Suppressor macrophage treated with lipopolysaccharide for 4 hours (primary cell): ENCODE measurements at places on chromosomes 5 and 9.
A peak's percentile ranks its signal among the peaks of the same experiment; 100 is the strongest.

GRCh38 chr5:58466939-58467338, 7.1 kb upstream of the PLK2 start:
- DNase-seq, result peak; percentile 75

DNA sequence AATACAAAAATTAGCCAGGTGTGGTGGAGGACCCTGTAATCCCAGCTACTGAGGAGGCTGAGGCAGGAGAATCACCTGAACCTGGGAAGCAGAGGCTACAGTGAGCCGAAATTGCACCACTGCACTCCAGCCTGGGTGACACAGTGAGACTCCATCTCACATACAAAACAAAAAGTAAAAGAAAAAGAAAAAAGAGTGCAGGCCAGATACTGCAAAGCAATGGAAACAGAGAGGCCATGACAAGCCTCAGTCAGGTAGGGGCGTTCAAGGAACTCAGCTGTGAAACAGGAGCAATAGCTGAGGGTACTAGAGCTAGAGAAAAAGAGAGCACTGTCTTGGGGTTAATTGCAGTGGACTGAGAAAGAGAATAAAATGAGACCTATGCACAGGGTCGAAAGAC, 56.2 kb downstream of the TIMD4 start:
- DNase-seq, result no peak

- no peak for DNase-seq
These were observed 8.2 kb upstream of the RALGDS start for GRCh38 chr9:133129001-133129795.

GRCh38 chr9:93166699-93167098, 17.2 kb upstream of the WNK2 start:
- no peak for DNase-seq

- DNase-seq, result no peak
These were observed 14.7 kb upstream of the ANKRD34B start for GRCh38 chr5:80584770-80585169.

DNA sequence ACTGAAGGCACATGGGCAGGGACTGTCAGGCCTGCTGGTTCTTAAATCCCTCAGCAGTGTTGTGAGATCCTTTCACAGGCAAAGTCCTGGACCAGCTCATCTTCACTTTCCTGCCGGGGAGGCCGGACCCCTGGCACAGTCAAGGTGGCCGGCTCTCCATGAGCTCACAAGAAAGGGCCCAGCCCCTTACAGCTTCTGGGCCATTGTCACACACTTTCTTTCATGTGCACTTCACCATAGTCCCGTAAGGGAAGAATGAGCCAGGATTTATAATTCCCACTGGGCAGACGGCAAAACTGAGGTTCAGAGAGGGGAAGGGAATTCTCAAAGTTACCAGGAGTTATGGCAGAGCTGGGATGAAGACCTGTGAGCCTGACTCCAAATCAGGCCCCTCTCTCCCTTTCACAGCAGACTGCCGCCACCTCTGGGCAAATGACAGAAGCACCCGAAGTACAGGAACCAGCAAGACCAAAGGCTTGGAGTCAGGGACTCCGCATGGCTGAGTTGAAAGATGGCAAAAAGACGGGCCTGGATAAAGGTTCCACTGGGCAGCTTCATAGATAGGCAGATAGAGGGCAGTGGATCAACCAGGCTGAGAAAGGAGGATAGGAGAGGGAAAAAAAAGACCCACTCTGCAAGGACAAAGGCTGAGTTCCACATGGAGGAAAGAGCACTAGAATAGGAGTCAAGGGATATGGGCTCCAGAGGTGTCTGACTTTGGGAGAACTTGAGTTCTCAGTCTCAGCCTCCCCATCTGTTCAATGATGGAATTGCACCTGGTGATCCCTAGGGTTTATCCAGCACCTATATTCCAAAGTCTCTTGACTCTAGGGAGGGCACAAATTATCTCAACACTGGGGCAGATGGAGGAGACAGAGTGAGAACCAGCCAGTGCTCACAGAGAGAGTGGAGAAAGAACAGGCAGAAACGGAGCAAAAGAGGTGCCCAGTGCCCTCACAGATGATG, 128.7 kb downstream of the PAX5 start:
- no peak for DNase-seq

GRCh38 chr9:127876026-127876763, 1.3 kb downstream of the AK1 start:
- DNase-seq, result no peak

DNA sequence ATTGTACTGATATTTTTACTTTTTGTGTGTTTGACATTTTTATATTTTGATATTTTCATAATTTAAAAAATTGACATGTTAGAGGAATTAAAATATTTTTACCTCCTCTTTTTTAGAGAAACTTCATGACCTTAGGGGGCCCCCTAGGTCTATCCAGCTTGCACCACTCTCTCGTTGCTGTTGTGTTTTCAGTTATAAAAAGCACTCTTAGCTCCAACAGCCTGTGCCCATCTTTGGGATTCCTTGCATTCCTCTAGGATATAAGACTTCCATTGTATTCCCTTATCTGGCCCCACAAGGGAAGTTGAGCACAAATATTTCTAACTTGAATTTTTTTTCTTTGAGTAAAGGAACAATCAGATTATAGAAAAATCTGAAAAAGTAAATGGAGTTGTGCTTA, 245.3 kb downstream of the SH3GL2 start:
- no peak for DNase-seq

GRCh38 chr5:148733601-148734438, 79.5 kb upstream of the HTR4 start:
- peak; percentile 88 for DNase-seq

GRCh38 chr5:122195802-122196394, 66.6 kb downstream of the ZNF474 start:
- DNase-seq, result peak; percentile 35

DNA sequence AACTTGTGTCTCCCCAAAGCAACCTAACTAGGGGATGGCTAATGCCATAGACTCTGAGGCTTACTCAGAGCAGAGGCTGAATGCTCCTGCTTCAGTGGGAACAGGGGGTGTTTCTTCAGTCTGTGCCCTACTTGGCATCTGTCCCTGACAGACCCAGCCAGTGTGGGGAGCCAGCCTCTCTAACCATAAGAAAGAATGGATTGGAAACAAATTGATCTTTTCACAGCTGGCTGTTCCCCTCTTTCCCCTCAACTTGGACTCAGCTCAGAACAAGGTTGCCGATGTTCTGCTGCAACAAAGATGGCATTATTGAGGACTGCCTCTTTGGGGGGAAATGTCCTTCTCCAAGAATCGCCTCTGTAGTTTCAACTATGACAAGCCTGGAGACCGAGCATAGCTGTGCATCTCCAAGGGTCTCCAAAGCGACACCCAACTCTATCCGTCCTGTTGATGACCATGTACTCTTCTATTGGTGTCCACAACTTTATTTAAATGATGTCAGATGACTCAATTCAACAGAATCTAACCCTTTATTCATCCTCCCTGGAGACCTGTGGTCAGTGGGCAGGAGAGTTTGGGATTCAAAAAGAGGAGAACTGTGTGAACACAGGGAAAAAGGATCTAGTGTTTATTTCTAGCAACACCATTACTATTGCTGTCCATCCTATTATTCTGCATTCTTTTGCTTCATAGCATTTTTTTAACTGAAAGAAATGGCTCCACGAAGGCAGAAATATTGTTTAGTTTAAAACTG, 24.7 kb upstream of the TNC start:
- no peak for DNase-seq

- DNase-seq, result no peak
These were observed 6.5 kb upstream of the ACSL6 start for GRCh38 chr5:132017738-132018625.

- no peak for DNase-seq
These were observed 20.1 kb downstream of the SREK1 start for GRCh38 chr5:66164044-66164790.

- DNase-seq, result no peak
These were observed 142.9 kb downstream of the ARRDC3 start for GRCh38 chr5:91240175-91240574.

DNA sequence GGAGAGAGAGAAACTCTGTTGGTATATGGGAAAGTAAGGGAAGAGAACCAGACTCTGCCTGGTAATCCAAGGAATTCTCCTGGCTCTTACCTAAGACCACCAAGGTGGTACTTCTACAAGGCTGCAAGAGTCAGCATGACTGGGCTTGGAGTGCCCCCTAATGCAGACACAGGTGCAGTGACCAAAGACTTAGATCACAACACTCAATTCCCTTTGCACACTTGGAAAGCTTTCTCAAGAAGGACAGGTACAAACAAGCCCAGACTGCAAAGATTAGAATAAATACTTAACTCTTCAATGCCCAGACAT, 25.2 kb downstream of the UGT3A2 start:
- no peak for DNase-seq

DNA sequence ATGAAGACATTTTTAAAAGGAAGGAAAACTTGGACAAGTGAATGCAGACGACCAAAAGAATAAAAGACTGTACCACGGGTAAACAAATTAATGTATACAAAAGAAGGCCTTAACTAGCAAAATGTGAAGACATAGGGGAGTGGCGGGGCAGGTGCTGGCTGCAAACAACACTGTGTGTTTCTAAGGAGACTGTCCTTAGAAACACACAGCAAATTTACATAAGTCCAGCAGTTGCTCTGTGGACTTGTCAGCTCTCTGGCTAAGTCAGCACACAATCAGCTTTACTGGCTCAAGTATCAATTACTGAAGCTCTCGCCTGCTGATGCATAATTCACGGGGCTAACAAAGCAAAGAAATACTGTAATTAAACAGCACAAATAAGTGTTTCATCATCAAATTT, 24.8 kb downstream of the PTBP3 start:
- DNase-seq, result no peak

DNA sequence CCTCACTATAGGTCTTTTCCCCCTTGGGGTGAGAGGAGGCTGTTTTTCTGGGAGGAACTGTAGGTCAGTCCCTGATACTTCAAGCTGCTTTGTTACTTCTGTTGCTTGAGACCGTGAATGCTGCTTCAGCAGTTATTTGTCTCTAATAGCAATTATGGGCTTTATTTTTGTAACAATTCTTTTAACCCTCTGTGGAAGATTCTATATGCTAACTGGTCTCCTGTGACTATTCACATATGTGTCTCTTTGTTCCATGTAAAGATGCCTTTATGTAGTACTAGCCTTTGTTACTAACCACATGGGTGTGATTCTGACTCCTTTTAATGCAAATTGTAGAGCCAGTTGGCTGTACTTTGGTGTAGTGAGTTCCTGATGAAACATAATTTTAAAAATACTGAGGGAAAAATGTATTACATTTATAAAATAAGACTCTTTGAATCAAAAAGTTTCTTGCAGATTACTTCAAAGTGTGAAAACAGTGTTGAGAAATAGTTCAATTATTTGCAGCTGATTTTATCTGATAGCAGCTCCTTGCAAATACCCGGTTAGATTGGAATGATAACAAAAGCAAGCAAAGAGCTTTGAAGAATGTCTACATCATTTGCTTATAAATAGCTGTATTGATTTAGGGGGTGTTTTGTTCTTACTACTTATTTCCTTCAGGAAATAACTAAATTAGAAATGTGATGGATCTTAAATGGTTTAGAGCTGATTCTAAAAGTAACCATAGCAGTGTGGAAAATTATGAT, 46.6 kb downstream of the ANGPTL2 start:
- DNase-seq, result no peak

DNA sequence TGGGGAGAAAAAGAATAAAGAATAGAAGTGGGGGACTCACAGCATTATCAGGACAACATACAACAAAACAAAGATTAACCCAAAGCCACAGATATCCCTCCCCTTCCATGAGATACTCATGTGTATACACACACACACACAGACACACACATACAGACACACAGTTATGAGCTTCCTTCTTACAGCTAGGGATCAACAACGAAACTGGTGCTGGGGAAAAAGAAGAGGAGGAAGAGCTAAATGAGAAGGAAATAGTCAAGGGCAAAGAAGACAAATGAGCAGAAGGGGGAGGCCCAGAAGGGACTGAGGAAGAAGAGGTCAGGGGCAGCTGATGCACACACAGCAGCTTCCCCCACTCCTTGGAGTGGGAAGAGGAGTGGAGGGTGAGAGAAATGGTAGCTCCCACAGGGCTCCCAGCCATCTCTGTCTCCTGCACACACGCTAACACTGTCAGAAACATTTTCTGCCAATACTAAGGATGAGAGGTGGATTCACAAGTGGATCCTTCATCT, 66.2 kb downstream of the SIL1 start:
- peak; percentile 48 for DNase-seq

GRCh38 chr5:102554728-102555127, 55.9 kb upstream of the SLCO6A1 start:
- DNase-seq, result no peak

DNA sequence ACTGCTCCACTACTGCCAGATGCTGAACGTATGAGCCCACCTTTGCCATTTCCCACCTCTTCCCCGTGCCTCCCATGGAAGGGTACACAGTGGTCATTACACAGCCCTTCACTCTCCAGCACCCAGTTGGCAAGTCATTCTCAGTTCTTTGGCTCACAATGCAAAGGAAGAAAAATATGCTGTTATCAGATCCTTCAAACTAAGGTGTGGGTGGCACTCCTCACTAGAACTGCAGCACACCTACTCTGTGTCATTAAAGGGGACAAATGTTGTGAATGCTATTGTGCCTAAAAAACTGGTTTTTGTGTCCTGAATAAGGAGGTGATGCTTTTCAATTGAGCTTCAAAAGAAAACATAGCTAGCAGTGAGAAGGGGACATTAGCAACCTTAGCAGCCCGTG, 183.1 kb upstream of the SNX2 start:
- DNase-seq, result no peak

DNA sequence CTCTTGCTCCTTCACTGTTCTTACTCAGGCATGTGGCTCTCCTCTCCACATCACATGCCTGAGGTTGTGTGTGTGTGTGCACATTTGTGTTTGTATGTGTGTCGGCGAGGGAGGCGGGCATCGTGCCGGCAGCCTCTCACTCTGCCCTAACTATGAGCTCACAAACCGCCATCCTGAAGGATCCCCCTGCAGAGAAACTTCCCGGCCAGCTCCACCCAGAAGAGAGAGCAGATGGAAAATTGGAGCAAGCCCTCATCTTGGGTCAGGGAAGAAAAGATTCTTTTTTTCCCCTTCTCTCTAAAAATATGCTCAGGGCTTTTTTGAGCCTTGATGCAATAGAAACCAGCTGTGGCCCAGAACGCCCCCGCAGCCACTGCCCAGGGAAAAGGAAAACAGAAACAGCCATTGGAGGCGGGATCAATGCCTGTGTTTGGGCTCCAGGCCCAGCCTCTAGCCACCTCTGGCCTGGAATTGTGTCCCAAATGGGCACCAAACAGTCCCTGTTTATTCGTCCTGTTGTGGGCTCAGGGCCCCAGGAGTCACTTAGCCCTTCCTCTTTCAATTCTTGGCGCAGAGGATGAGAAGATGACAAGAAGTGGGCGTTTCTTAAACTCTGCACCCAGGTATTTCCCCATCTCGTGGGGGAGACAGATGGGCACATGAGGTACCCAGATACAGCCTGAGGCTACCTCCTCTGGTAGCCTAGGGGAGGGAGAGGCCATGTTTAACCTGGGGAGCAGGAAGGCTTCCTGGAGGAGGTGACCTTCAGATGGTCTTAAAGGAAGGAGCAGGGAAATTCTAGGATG, 151.5 kb downstream of the RGS3 start:
- peak; percentile 69 for DNase-seq
